Activated CD4-positive, CD25-positive, alpha-beta regulatory T cell (primary cell): ENCODE measurements at places on chromosomes 7 and 10.

DNA sequence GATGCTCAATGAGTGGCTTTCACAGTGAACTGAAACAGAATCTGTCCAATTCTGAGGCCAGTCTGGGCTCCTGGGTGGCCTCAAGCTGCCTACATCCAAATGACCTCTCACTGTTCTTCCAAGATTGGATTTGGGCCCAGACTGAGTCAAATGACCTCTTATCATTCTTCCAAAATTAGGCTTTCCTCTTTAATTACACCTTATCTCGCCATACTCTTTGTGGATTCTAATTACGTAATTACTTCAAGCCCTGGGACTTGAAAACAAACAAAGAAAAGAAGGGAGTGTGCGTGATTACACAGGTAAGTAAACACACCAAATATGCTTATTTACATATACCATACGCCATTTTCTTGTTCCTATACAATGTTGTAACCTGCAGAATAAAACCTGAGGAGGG lies 18.8 kb downstream of the SORBS1 start:
- DNase-seq = no peak

GRCh38 chr7:101882595-101883564 lies 65.5 kb downstream of the CUX1 start:
- DNase-seq = no peak

- DNase-seq = no peak
Measured at GRCh38 chr10:59823111-59823510, 69.9 kb upstream of the MRLN start.

DNA sequence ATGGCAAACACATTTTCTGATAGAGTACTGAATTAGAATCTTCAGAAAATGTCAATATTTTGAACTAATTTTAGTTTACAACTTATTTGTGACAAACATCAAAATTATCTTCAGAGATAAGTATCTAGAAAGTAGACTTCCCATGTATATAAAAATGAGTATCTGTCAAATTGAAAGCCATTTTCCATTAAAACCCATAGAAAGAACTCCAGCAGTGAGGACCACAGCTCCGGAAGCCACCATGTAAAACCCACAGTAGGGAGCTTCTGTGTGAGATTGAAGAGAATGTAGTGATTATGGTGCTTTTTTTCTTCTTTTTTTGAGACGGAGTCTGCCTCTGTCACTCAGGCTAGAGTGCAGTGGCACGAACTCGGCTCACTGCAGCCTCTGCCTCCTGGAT lies 687.0 kb downstream of the TYW1 start:
- no peak for DNase-seq

DNA sequence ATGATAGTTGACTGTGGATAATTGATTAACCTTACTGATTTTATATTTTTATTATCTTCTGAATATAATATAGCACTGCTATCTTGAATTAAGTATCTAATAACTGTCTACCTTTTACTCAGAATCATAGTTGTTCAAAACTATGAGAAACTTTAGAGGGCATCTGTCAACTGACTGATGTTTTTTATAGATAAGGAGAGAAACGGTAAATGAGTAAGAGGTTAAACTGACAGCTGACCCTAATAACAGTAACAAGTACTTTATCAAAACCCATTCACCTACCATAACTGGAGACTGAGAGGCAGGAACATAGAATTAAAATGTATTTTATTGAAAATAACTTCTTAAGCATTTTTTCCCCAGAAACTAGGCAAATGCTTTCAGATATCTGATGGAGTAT lies 62.2 kb downstream of the CYP51A1 start:
- no peak for DNase-seq

DNA sequence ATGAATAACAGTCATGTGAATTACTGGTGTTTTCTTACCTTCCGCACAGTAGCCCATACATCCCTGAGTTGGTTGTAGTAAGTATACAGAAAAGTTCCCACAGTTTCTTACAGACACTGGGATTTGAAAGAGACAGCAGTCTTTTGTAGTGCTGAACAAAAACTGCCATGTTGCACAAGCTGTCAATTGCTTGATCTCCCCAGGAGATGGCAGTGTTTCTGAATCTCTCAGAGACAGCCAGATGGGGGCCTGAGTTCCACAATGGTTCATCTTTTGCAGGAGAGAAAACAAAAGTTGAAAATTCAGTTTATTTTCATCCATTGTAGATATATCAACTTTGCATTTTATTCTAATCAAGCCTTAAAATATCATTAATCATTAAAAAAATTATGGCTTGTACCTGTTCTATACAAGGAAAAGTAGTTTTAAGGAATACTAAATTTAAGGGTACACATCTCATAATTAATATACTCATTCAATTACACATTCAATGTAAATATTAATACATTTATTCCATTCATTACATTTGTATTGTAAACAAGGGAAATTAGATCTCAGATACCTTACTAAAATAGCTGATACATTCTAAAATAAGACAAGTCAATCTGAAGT lies 14.5 kb downstream of the VWDE start:
- no peak for DNase-seq
